ENCODE measurements at places on chromosomes 7 and 10.
A peak's percentile ranks its signal among the peaks of the same experiment; 100 is the strongest.

DNA sequence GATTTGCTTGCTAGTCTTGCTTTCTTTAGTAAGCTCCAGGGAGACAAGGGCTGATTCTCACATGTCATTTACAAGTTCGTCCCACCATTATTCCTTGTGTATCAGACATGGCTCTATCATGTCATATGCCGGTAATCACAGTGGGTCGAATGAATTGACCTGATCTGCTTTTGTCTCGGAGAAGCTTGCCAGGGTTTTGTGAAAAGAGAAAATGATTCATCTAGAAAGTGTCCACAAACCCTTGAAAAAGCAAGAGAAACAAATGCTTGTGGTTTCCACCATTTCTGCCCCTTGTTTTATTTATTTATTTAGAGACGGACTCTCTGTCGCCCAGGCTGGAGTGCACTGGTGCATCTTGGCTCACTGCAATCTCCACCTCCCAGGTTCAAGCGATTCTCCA is 278.5 kb downstream of the TCF7L2 start:
- no peak for DNase-seq

DNA sequence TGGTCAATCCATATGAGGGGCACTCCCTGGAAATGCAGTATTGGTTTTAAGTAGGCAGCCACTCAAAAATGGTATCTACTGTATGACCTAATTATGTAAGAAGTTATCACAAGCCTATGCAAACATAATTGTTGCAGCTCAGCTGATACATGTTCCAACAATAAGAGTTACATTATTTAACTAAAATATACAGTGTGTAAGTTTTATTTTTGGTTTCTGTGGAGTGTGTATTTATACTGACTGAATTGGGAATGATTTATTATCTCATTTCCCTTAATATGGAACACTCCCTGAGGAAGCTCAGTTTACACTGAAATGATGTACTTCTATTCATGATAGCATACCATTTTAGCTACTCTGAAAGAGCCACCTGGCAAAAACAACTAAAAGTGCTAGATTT is 2.6 kb upstream of the ING3 start:
- no peak for DNase-seq

DNA sequence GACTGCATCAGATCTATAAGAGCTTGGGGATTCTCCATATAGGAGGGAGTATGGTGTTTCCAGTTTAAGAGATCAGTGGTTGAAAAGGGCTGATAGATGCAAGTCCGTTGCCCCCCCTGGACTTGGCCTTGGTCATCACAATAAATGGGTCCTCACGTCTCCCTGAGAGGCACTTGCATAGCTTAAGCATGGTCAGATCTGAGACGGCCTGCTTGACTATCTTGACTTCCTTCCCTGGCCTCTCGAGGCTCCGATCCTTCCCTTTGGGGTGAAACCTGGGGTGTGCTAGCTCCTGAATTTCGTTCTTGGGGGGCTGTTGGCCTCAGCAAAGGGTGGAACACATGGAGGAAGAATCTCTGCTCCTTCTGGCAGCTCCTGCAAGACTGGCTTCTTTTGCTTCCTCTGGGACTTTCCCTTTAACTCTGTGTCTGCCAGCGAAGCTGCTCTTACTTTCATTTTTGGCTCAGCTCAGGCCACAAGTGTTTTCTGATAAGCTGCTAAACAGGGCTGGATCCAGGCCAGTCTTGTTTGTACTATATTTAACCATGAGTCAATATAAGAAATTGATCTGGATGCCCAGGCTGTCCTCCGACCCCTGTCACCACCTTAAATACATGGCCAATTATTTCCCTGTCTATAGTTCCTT is 11.2 kb upstream of the ZNF485 start:
- no peak for DNase-seq

- DNase-seq: no peak
These were observed 40.9 kb upstream of the FHIP2A start for GRCh38 chr10:114780577-114781184.

DNA sequence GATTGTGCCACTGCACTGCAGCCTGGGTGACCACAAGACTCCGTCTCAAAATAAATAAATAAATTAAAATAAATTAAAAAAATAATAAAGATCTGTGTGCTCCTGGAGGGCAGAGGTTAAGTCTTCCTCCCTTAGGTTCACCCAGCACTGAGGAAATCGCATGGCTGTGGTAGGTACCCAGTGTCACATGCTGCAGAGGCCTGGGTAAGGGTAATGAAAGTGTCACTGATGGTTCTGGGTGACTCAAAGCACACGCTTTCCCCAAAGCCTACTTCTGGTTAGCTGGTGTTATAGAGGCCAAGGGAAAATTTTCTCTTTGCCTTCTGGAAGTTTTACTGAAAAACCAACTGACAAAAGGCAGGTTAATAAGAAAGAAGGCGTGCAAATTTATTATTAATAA is 88.8 kb upstream of the ITGB1 start:
- no peak for DNase-seq

- DNase-seq: no peak
These were observed 42.6 kb downstream of the SHH start for GRCh38 chr7:155769701-155770100.

DNA sequence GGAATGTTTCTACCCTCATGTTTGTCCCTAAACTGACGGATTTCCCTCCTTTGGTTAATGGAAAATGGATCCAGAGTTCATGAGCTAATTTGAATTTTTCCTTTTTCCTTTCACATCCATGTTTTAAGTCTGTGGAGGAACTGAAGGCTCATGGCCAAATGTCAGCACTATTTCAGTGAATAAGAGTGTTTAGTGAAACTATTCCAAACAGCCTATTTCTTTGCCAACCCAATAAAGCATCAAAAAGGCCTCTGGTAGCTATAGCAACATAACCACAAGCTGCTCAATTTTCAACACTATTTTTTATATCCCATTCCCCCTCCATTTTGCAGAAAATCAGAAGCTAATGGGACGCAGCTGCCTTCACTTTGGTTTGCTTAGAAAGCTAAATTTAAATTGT is 1454.1 kb downstream of the GATA3 start:
- DNase-seq: no peak

GRCh38 chr7:33191340-33191739 is 62.0 kb downstream of the BBS9 start:
- DNase-seq: no peak

- no peak for DNase-seq
These were observed 19.1 kb downstream of the MINDY4 start for GRCh38 chr7:30790356-30790755.

DNA sequence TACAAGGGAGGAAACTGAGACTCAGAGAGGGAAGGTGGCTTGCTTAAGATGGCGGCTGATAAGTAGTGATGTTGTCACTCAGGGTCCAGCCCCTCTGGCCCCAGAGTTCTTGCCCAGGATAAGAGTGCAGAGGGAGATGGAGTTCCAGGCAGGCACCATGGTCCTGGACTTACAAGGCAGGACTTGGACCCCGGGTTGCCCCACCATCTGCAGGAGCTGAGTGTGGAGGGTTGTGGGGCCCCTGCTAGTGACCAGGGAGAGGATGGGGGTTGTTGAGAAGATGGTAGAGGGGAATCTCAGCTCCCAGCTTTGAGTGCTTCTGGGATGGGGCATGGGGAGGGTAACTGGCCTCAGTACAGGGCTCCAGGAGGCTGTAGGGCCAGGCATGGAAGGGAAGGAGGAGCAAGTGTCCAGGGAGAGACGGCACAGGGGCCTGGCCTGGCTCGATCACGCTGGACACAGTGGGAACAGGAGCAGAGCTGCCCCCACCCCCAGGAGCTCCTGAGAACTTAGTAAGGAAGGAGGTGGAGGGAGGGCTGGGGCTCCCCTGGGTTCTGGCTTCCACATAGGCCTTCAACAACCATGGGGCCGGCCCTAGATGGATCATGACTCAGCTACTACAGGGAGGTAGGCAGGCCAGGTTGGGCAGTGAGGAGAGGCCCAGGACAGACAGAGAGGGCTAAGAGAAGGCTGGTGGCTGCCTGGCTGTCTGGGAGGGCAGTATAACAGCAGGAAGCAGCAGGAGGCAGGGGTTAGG is 28.2 kb downstream of the PPIF start:
- peak; percentile 31 for DNase-seq

- DNase-seq: no peak
These were observed 13.7 kb downstream of the ZMIZ2 start for GRCh38 chr7:44762300-44762699.

GRCh38 chr10:34037499-34037898 is 703.0 kb upstream of the NRP1 start:
- no peak for DNase-seq

- no peak for DNase-seq
These were observed 115.4 kb downstream of the RPS24 start for GRCh38 chr10:78148961-78149612.

DNA sequence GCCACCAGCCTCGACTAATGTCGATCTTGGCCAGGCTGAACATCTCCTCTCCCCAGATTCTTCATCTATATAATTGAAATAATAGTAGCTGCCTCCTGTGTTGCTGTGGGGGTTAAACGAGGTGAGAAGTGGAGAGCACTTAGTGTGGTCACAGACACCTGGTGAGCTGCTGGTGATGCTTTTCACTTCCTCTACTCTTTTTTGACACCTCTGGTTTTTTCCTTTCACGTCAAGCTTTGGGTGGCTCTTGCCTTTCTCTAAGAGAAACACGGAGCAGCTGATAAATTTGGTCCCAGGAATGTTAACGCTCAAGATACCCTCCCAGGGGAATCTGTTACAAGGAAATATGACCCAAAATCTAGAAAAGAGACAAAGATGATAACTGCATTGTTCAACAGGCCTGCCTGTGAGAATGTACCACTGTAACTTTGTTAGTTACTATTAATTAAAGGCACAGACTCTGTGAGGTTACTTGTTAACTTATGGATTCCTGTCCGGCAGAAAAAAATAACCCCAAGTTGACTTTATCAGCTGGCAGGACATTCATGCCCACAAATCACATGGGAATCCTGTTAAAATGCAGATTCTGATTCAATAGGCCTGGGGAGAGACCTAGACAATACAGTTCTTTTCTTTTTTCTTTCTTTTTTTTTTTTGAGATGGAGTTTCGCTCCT is 9.5 kb upstream of the NPFFR1 start:
- no peak for DNase-seq

GRCh38 chr10:110775020-110775375 is 96.7 kb upstream of the PDCD4 start:
- no peak for DNase-seq

GRCh38 chr7:47741984-47742383 is 160.1 kb upstream of the TNS3 start:
- no peak for DNase-seq

DNA sequence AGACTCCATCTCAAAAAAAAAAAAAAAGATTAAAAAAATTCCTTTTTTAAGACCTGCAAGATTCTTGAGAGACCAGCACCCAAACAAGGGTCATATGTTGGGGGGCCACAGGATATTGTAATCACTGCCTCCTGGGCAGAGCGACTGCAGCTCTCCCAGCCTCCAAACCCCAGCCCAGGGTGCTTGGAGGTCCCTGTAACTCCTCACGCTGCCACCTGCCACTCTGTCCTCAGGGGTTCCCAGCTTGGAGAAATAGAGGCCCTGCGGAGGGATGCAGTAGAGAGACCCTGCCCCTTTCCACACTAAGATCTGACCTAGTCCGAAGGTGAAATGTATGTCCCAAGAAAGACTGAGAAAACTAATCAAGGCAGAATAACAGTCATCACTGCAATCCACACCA is 343.7 kb downstream of the GRID1 start:
- DNase-seq: no peak

DNA sequence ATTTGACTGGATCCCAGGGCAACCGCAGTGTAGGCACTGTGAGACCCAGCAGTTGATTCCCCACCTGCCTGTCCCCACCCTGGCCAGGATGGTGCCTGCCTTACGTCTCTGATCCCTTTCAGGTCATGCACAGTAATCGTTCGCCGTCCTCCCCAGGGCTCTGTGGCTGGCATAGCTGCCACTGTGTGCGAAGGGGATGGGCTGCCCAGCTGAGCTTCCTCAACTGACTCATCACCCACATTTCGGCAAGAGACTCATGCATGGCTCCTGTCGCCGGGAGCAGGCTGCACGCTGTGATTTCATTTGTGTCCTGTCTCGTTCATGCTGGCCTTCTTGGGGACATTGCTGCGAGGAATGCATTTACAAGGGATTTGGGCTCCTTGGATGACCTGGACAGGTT is 252.4 kb downstream of the KLF6 start:
- DNase-seq: peak; percentile 50

GRCh38 chr10:95133016-95133752 is 60.9 kb upstream of the ACSM6 start:
- DNase-seq: peak; percentile 87

DNA sequence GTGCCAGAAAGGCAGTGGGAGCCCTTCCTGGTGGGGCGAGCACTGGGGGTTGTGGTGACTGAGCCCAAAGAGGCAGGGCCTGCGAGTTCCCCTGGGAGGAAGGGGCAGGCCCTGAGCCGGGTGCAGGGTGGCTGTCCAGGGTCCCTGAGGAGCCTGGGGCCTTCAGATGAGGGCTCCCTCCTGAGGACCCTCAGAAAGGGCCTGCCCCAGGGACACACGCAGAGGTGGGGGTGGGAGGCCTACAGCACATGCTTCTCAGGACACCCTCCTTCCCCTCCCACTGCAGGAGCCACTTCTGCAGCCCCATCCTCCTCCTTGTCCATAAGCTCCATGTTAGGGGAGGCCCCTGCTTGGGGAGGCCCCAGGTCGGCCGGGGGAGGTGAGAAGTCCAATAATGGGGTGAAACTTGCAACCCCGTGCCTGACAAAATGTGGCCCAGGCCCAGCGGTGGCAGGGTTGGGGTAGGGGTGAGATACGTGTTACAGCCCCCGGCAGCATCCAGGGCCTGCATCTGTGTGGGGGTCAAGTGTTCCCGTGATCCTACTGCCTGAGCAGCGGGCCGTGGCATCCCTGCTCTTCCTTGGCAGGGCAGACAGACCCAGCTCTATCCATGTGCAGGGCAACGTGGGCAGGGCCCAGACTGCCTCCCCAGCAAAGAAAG is 31.8 kb upstream of the RET start:
- peak; percentile 87 for DNase-seq

DNA sequence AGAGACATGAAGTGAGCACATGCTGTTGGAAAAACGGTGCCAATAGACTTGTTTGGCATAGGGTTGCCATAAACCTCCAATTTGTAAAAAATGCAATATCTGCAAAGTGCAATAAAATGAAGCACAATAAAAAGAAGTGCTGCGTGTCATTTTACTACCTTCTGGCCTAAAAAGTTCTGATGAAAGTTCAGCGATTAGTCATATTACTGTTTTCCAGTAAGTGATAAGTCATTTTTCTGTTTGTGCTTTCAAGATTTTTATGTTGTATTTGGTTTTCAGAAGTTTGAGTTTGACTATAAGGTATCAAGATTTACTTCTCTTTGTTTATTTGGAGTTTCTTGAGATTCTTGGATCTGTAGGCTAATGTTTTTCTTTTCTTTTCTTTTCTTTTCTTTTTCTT is 16.8 kb downstream of the AOAH start:
- DNase-seq: no peak

- no peak for DNase-seq
These were observed 13.2 kb upstream of the HPSE2 start for GRCh38 chr10:99248824-99249223.

- no peak for DNase-seq
These were observed 127.6 kb downstream of the WDR11 start for GRCh38 chr10:120978589-120979252.
